ENCODE measurements at places on chromosomes 11 and 22.

- DNase-seq, result no peak
Observed at GRCh38 chr22:50603511-50604255, 3.1 kb downstream of the MAPK8IP2 start.

- DNase-seq, result no peak
Observed at GRCh38 chr22:40328546-40329456, 17.5 kb upstream of the ADSL start.

- DNase-seq, result no peak
Observed at GRCh38 chr11:126736682-126737572, 263.6 kb downstream of the KIRREL3 start.

- no peak for DNase-seq
Observed at GRCh38 chr11:6570691-6571427, 32.6 kb downstream of the RRP8 start.

DNA sequence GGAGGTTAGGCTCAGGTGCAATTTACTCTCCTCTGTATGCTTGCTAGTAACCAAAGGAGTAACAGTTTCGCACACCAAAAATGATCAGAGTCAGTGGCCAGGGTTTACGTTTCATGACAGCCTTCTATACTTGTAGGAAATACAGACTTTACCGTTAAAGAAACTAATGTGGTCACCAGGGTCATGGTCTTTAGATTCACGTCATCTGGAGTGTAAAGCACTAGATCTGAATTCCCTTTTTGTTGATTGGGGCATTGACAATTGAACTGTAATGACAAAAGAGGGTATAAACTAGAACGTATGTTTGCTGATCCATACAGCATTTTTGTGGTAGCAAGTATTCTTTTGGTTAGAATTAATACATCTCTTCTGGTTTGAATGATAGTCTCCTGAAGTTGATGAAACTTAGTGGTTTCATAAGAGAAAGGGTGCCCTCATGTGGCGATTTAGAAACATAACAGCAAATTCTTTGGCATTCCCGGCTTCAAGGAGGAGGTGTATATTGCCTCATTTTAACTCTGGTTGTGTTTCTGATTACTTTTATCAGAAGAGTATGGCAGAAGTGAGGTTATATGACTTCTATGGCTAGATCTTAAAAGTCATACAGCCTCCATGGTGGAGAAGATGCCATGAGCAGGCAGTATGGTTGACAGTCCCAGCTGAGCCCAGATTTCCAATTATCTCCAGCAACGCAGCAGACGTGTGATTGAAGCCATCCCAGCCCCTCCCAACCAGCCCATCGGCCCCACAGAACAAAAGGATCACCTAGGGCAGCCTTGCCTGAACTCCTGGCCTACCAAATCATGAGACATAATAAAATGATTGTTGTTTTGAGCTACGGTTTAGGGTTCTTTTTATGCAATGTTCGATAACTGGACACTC lies 35.1 kb downstream of the MMP7 start:
- DNase-seq, result peak; percentile 35

DNA sequence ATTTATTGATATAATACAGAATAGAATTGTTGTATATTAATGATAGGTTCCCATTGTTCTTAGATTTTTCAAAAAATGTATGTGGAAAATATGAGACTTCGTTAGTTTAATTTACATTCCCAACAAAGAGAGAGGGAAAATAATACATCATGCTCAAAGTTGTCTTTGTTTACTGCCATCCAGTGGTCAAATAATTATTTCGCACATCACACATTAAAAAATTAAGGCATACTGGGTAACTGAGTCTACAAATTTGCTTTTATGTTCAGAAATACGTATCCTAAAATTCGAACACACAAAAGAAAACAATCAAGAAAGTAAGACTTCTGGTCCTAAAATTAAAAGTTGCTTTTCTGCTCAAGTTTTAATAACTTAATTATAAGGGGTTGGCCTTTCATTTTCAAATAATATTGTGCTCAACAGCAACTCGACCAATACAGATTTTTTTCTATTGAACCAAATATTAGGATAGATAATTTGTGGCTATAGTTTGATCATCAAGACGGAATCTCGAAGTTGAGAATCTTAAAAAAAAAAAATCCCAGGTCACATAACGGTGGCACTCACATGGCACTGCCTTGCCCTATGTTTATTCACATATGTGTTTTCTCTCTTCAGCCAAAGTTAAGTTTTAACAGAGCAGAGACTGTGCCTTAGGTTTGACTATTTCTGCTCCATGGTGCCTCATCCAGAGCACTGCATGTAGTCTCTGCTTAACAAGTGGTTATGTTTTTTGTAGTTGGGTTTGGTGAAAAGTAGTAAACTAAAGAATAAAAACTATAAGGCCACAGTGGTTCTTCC lies 12.3 kb downstream of the PDGFD start:
- DNase-seq, result no peak

DNA sequence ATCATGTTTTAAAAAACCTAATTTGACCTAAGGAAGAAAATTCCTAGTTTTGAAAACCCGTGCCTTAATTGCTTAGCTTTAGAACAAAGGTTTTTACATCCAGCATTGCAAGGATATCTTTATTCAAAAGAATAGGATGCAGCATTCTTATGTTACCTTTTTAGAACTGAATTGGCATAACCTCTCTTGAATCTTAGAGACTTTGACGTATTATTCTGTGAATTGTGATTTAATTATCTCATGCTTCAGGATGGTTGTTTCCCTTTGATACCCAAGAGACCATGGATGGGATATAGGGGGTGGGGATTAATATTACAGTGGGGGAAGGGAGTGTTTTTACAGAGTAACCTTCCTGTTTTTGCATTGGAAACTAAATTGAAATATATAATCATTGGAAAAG lies 49.4 kb downstream of the ARHGEF12 start:
- DNase-seq, result no peak

- DNase-seq, result no peak
Observed at GRCh38 chr22:36571991-36572390, 43.0 kb upstream of the EIF3D start.

DNA sequence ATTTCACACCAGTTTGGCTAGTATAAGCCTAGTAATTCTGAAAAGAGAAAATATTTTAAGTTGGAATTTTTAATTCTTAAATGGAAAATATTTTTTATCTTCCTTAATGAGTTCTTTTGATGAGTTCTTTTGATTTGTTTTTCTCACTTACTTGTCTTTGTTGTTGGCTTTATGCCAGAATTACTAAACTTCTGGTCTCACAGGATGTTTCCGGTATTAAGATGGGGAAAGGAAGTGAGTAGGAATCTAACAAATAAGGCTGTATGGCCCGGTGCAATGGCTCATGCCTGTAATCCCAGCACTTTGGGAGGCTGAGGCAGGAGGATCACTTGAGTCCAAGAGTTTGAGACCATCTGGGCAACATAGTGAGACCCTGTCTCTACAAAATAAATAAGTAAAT lies 106.4 kb downstream of the ARHGAP42 start:
- no peak for DNase-seq

GRCh38 chr11:110147962-110148709 lies 54.9 kb downstream of the ZC3H12C start:
- DNase-seq, result no peak

GRCh38 chr11:121699801-121700200 lies 247.0 kb upstream of the SORL1-AS1 start:
- DNase-seq, result no peak

GRCh38 chr11:33540427-33540826 lies 160.2 kb downstream of the C11orf91 start:
- no peak for DNase-seq

DNA sequence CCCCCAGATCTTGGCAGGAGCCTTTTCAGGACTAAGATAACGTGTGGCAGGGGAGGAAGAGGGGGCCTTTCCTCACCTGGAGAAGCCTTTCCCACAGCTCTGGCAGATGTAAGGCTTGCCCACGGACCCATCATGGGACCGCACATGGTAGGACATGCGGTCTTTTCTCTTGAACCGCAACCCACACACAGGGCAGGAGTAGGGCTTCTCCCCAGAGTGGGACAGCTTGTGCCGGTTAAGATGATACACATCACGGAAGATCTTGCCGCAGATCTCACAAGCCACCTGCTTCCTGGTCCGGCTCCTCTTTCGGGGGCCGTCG lies 1.9 kb downstream of the PATZ1 start:
- no peak for DNase-seq

GRCh38 chr22:22896601-22897000 lies 9.0 kb downstream of the IGLL5 start:
- no peak for DNase-seq

DNA sequence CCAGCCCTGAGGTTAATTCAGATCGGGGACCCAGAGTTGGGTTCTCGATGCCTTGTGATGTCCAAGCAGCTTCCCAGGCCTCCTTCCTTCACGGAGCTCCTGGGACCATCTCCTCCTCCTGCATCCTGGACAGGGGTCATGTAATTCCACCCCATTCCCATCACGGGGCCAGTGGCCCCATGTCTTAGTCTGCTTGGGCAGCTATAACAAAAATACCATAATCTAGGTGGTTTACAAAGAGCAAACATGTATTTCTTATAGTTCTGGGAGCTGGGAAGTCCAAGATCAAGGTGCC lies 41.7 kb upstream of the PRDM11 start:
- no peak for DNase-seq

DNA sequence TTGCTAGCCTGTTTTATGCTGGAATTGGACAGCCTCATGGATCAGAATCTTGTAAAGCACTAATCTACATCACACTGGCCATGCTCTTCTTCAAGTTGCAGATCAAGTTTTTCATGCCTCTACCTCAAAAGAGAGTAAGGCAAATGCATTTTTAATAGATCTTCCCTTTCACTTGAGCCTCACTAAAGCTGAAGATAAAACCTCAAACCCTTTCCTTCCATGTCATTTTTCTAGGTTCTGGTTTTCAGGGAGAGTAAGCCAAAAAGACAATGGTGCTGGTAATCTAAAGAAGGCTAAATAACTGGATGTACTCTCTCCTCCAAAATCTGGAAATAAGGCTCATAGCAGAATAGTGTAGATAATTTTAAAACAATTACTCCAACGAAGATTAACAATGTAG lies 28.3 kb downstream of the POU2AF1 start:
- no peak for DNase-seq

- DNase-seq, result no peak
Observed at GRCh38 chr22:43397766-43398165, 14.0 kb upstream of the MPPED1 start.

- DNase-seq, result no peak
Observed at GRCh38 chr11:74932169-74932568, 16.7 kb downstream of the XRRA1 start.

GRCh38 chr11:106679581-106679980 lies 338.7 kb downstream of the GUCY1A2 start:
- DNase-seq, result no peak

GRCh38 chr11:1389932-1390568 lies at the start of gene BRSK2:
BRSK2 (plus strand) TSS chr11:1389934; CDS start chr11:1390285, 351 bp downstream.
- peak; percentile 31 for DNase-seq

GRCh38 chr22:37511395-37512104 lies 7.7 kb downstream of the CARD10 start:
- DNase-seq, result no peak

- DNase-seq, result no peak
Observed at GRCh38 chr22:19720999-19721329, 2.4 kb upstream of the GP1BB start.

- DNase-seq, result no peak
Observed at GRCh38 chr22:36029406-36029755, 757 bp upstream of the RBFOX2 start.

DNA sequence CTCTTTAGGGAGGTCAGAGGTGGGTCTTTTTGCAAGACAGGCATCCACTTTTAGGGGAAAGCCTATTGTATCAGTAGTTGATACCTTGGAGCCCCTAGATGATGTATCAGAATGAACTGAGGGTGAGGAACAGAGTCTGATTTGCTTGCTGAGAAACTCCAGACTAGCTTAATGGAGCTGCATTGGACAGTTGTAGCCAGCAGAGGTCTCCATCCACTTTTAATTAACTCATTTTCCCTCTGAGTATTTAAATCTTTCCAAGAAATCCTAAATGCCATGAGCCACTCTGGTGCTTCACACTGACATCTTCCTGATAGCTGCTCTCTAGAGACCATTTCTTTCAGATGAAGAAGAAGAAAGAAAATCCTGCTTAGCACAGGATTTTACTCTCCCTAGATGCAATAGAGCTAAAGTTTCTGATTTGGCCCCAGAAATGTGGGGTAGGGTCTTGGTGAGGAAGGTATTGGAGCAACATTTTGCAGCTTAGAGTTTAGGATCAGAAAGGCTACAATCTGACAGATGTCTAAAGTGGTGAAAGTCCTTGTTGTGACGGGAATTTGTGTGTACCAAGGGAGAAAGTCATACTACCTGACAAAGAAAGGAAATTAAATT lies 38.0 kb downstream of the EXT2 start:
- DNase-seq, result peak; percentile 15

DNA sequence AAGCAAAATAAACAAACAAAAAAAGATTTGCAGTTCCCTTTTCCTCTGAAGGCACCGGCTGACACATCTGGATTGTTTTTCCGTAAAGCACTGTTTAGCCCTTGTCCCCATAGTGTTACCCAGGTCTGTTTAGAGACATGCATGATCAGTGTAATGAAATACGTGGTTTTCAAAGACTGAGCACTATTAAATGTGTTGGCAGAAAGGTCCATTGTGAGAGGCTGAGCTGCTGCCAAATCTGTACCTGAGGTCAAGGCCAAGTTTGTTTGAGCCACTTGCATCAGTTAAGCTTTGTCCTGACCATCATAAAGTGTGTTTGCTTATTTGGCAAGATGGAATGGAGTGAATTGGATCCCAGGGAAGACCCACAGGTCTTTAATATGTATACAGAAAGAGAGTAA lies 26.3 kb downstream of the CTR9 start:
- no peak for DNase-seq

DNA sequence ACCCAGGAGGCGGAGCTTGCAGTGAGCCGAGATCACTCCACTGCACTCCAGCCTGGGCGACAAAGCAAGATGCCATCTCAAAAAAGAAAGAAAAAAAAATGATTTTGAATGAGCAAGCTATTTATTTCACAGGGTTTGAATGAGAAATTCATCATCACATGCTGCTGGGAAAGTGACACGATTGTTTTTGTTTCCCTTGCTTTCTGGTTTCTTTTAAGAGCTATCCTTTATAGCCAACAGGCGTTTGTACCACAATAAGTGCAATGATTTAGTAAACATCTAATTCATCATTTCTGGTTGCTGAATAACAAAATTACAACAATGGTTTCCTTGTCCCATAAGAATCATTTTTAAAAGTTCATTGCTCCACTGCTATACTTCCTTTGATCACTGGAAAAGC lies 129.9 kb downstream of the GUCY1A2 start:
- DNase-seq, result no peak

GRCh38 chr22:48504519-48505140 lies 1323.0 kb downstream of the BRD1 start:
- DNase-seq, result no peak

DNA sequence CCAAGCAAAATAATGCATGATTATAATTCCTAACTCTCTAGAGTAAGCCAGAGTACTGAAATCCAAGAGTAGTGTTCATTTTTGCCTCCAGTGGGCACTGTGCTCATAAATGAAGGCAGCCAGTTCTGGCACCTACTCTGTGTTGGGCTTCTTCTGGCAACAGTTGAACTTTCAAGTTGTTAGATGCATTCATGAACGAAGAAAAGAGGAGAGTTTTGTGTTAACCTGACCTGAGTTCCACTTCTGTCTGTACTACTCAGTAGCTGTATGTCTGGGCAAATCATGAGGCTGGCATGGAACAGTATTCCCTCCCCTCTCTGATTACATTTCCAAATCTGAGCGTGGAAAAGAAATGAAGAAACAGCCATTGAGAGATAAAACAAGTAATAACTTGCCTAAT lies 20.3 kb upstream of the TENM4 start:
- peak; percentile 40 for DNase-seq

GRCh38 chr11:46294365-46295309 lies 17.2 kb downstream of the CREB3L1 start:
- DNase-seq, result peak; percentile 65
